SK-N-SH (cell line): ENCODE measurements at places on chromosomes 6 and 20. TPM values are rescaled to one million over a fixed set of nuclear protein-coding genes. Genes with fewer than 3 reads are reported as not detected.
A peak's percentile ranks its signal among the peaks of the same experiment; 100 is the strongest.

The DZANK1 gene
- 3.3 and 4.6 TPM in 2 replicates for polyA plus RNA-seq

GRCh38 chr20:25549843-25550477 lies 35.4 kb downstream of the NINL start:
- no peak overlapping the region for H3K4me3 ChIP-seq
- H3K4me1 ChIP-seq = peaks cover 61% of the 10 kb centered on the region
- H3K27ac ChIP-seq = no peak overlapping the region
- no peak for DNase-seq
- H3K36me3 ChIP-seq = peaks cover 3% of the 10 kb centered on the region

GRCh38 chr6:112879920-112880413 lies 532.8 kb downstream of the RFPL4B start:
- H3K27ac ChIP-seq = no peak overlapping the region
- no peaks in the 10 kb centered on the region for H3K27me3 ChIP-seq
- no peaks in the 10 kb centered on the region for H3K36me3 ChIP-seq
- H3K4me3 ChIP-seq = no peak overlapping the region

DNA sequence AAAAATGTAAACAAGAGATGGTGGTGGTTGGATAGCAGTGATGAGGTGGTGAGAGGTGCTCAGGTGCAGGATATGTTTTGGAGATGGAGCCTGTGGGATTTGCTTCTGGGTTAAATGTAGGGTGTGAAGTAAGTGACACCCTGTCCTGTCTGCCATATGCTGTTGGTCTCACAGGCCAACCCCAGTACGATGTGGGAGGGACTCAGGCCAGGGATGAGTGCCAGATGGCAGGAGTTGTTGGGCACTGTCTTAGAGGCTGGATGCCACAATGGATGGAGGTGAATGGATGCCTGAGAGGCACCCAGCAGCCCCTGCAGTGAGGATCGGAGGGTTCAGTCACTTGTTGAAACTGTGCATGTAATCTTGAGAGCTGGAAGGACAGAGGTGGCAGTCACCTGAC lies 259.3 kb downstream of the NRN1 start:
- DNase-seq = no peak
- no peak overlapping the region for H3K27ac ChIP-seq
- no peak overlapping the region for H3K4me3 ChIP-seq

DNA sequence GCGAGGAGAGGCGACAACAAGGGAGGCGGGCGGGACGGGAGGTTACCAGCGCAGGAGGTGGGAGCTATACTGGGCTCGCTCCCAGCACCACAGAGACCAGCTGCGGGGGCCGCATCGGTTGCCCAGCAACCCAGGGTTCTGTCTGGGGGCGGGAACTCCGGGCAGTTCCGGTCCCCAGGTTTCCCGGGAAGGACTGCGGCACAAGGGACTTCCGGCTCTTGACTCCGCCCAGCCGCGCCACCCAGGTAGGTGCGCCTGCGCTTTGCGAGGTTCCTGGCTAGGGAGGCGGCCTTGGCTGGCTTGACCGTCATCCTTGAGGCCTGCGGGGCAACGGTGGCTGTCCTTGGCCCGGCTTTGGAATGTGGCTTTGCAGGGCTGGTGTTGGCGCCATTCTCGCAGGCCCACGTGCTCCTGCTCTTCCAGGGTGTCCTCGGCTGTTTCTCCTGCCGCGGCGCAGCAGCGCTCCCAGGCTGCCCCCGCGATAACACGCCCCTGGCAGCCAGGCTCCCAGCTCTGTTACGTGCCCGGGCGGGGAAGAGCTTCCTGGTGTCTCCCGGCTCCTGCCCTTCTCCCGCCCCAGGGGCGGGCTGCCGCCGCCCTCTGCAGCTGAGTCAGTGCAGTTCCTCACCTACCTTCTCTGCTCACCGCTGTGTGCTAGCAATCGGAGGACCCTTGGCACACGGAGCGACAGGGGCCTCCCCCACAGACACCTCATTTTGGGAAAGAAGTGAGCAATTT lies at the start of gene RSPH3:
Gene RSPH3, minus strand, starts transcription at position 537 of the 738 bp plus-strand sequence. CDS start 652 bp downstream, outside the sequence.
- peak within 1 kb of the TSS; percentile 63 for H3K4me3 ChIP-seq
- no peaks in the 10 kb centered on the region for H3K36me3 ChIP-seq
- DNase-seq = peak; percentile 98
- H3K4me1 ChIP-seq = no peaks in the 10 kb centered on the region; the same call in 1 of the 2 replicates
- H3K27me3 ChIP-seq = no peaks in the 10 kb centered on the region

- peak overlapping the region; percentile 7; the same call in 1 of the 2 replicates for H3K27ac ChIP-seq
- H3K27me3 ChIP-seq = no peaks in the 10 kb centered on the region
- no peak for DNase-seq
- no peak overlapping the region for H3K4me3 ChIP-seq
- H3K4me1 ChIP-seq = peaks cover 25% of the 10 kb centered on the region; the same call in 1 of the 2 replicates
- H3K36me3 ChIP-seq = no peaks in the 10 kb centered on the region; the same call in 1 of the 2 replicates
These were observed 3.9 kb upstream of the MRGBP start for GRCh38 chr20:62792182-62792939.

The BACH2 gene
- 0.46 and 0.50 TPM in 2 replicates for polyA plus RNA-seq

The CRISP2 gene
- polyA plus RNA-seq = not detected in 2 replicates

The CST7 gene
- 0.07 and 0.08 TPM in 2 replicates for polyA plus RNA-seq

The SAMD3 gene
- polyA plus RNA-seq = 15.8 and 16.0 TPM in 2 replicates

- no peak overlapping the region for H3K27ac ChIP-seq
- H3K4me1 ChIP-seq = no peaks in the 10 kb centered on the region
- H3K4me3 ChIP-seq = no peak overlapping the region
- no peak for DNase-seq
These were observed 129.0 kb upstream of the BMP5 start for GRCh38 chr6:56004426-56004825.

DNA sequence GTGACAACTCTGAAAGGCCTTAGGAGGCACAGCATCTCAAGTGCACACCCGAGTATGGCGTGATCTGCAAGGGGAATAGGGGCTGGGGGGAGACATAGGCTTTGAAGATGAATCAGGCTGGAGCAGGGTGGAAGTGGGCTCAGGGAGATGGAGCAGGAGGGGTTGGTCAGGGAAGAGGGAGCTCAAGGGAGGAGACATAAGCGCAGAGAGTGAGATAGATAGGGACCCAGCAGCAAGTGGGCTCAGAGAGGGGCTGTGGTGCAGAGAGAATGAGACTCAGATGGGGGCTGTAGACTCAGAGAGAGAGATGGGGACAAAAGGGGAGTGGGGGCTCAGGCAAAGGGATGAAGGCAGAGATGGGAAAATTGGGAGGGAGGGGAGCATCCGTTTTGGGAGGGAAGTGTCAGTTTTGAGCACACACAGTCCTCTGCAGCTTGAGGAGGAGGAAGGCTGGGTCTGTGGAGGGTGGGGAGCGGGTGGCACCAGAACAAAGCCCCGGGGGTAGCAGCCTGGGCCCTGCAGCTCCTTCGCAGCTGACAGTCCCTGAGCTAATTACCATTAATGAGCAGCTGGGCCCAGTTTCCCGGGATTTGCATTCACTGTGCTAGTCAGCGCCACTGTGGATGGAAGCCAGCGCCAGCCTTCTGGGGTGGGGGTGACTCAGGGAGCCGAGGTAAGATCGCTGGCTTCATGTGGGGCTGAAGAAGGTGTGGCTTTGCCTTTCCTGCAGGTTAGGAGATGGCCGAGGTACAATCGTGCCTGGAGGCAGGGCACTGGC lies 18.7 kb downstream of the SRXN1 start:
- H3K27me3 ChIP-seq = peaks cover 5% of the 10 kb centered on the region; the same call in 1 of the 2 replicates
- DNase-seq = peak; percentile 37
- H3K4me1 ChIP-seq = peaks cover 7% of the 10 kb centered on the region; the same call in 1 of the 2 replicates
- no peaks in the 10 kb centered on the region for H3K36me3 ChIP-seq

DNA sequence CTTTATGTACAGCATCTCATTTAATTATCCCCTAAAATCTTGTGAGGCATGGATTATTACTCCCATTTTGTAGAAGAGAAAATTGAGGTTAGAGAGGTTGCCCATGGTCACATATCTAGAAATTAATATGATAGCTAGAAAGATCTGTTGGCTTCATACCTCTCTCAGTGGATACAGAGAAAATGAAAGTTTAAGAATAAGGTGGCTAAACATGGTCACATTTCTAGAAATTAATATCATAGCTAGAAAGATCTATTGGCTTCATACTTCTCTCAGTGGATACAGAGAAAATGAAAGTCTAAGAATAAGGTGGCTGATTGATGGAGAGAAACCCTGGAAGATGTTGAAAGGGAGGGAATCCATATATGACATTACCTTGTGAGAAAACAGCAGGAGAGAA lies 260.7 kb upstream of the MAN1A1 start:
- H3K4me3 ChIP-seq = no peak overlapping the region
- DNase-seq = no peak
- no peaks in the 10 kb centered on the region; the same call in 1 of the 2 replicates for H3K4me1 ChIP-seq

DNA sequence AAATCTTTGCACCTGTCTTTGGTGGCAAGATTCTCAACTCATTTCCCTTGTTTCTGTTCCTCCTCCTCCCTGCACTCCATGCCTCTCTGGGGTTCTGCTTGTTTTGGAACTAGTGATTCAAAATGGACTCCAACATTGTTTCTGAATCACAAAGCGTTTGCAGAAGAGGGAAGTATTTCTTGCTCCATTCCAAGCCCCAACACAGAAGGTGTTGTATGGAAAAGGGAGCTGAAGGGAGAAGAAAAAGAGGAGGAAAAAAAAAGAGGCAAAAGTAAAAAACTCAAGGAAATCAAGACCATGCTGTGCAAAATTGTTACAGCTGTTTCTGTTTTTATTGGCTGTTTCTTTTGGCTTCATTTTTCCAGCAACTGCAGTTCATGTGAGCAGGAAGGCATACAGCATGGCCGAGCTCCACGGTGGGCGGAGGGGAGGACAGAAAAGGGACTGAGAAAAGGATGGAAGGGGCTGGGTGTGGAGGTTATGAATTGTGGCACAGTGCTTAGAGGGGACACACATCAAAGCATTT lies 66.9 kb upstream of the PRL start:
- H3K4me3 ChIP-seq = no peak overlapping the region
- no peaks in the 10 kb centered on the region for H3K27me3 ChIP-seq
- H3K4me1 ChIP-seq = peaks cover 23% of the 10 kb centered on the region; the same call in 1 of the 2 replicates
- no peaks in the 10 kb centered on the region for H3K36me3 ChIP-seq
- no peak overlapping the region for H3K27ac ChIP-seq

DNA sequence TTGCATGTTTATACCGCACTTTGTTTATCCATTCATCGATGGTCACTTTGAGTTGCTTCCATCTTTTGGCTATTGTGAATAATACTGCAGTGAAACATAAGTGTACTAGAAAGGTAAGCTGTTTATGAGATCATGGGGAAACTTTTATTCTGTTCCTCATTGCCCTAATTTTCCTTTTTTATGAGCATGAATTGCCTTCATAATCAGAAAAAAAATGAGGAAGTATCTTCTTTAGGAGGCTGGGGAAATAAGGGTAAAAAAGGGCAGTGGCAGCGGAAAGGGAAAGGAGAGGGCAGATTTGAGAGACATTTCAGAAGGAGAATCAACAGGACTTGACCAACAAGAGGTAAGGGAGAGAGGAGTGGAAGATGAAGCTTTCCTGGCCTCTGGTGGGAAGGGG lies 14.3 kb upstream of the SERINC3 start:
- no peak for DNase-seq
- H3K36me3 ChIP-seq = no peaks in the 10 kb centered on the region
- peaks cover 9% of the 10 kb centered on the region for H3K4me1 ChIP-seq
- H3K27me3 ChIP-seq = no peaks in the 10 kb centered on the region

The SSTR4 gene
- polyA plus RNA-seq = not detected in 2 replicates

DNA sequence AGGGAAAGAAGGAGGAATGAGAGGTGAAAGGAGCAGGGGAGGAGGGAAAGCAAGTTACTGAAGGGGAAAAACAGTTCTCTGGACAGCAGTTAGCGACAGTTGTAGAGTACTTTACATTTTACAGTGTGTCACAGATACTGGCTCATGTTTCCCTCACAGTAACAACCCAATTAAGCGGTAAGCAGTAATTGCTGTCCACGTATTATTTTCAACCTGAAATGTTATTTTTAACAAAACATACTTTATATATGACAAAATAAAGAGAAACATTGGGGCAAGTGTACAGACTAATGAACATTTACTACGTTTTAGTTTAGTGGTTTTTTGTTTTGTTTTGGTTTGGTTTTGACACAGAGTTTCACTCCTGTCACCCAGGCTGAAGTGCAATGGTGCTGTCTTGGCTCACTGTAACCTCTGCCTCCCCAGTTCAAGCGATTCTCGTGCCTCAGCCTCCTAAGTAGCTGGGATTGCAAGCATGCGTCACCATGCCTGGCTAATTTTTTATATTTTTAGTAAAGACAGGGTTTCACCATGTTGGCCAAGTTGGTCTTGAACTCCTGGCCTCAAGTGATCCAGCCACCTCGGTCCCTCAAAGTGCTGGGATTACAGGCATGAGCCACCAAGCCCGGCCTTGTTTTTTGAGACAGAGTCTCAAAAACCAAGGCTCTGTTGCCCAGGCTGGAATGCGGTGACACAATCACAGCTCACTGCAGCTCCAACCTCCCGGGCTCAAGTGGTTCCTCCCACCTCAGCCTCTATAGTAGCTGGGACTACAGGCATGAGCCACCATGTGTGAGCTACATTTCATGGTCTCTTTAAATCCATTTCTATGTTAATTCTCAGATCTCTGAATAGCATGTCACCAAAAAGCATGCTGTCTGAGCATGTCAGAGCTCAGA lies 22.6 kb upstream of the BTN3A2 start:
- H3K36me3 ChIP-seq = no peaks in the 10 kb centered on the region
- no peaks in the 10 kb centered on the region for H3K27me3 ChIP-seq
- no peak overlapping the region for H3K27ac ChIP-seq
- no peaks in the 10 kb centered on the region for H3K4me1 ChIP-seq

The KCNQ5 gene
- 3.2 and 3.7 TPM in 2 replicates for polyA plus RNA-seq

The CEP57L1 gene
- polyA plus RNA-seq = 7.3 and 8.3 TPM in 2 replicates

GRCh38 chr6:169168706-169169105 lies 84.9 kb downstream of the THBS2 start:
- no peaks in the 10 kb centered on the region for H3K27me3 ChIP-seq
- no peaks in the 10 kb centered on the region for H3K36me3 ChIP-seq
- H3K27ac ChIP-seq = peak overlapping the region; percentile 86
- H3K4me3 ChIP-seq = no peak overlapping the region
- DNase-seq = peak; percentile 40
- H3K4me1 ChIP-seq = peaks cover 8% of the 10 kb centered on the region; the same call in 1 of the 2 replicates

The FOXA2 gene
- not detected in 2 replicates for polyA plus RNA-seq

DNA sequence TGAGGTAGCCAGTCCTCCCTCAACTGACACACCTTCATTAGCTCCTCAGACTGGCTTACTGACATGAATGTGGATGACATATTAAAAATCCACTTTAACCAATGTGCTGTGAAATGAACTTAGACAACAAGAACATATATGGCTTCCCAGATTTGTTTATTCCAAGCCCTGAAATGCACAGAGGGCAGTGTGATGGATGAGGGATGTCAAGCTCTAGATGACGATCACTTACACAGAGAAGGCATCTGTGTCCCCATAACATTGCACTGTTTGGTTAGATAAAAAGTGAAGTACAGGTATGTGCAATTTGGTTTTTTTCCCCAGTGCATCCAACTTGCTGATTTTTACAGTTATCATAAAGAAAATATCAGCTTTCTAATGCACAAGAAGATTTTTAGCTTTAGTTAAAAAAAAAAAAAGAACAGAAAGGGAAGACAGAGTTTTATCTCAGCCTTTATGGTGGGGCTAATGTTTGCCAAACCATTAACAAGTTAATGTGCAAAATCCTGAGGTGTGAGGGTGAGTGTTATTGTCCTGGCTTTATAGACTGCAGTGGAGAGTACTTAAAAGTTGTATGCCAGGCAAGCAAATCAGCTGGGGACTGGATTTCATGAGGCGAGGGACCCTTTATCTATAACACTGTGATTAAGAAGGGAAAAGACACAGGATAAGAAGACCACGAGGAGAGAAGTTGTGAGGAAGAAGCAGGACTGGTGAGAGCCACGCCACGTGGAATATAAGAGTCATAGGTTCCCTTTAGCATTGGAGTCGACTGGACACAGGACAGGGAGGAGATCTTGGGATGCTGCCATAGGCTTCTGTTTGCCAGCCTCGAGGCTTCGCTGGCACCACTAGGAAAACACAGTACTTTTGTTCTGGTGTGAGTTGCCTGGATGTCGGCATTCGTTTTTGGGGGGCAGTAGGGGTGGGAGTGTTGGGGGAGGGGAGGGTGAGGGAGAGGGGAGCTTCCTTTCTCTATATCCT lies 90.0 kb upstream of the BACH2 start:
- H3K4me1 ChIP-seq = no peaks in the 10 kb centered on the region; the same call in 1 of the 2 replicates
- H3K36me3 ChIP-seq = no peaks in the 10 kb centered on the region
- H3K27me3 ChIP-seq = no peaks in the 10 kb centered on the region; the same call in 1 of the 2 replicates
- H3K27ac ChIP-seq = no peak overlapping the region
- DNase-seq = no peak
